ENCODE measurements at places on chromosomes 6 and 20. TPM values are rescaled to one million over a fixed set of nuclear protein-coding genes. Genes with fewer than 3 reads are reported as not detected.

The DEFB125 gene
- total RNA-seq = not detected

The PACRG gene
- 2.3 TPM for total RNA-seq

The PNLDC1 gene
- total RNA-seq = not detected

The GGTLC1 gene
- not detected for total RNA-seq

The LRRN4 gene
- total RNA-seq = 0.84 TPM

The GPSM3 gene
- total RNA-seq = 13.3 TPM
